ENCODE measurements at places on chromosomes 6 and 20. TPM values are rescaled to one million over a fixed set of nuclear protein-coding genes. Genes with fewer than 3 reads are reported as not detected.

CEP57L1 gene
- total RNA-seq: not detected

PACSIN1 gene
- 0.37 TPM for total RNA-seq

STMN3 gene
- total RNA-seq: 0.87 TPM

EEF1A2 gene
- total RNA-seq: not detected

MOG gene
- total RNA-seq: not detected

DNA sequence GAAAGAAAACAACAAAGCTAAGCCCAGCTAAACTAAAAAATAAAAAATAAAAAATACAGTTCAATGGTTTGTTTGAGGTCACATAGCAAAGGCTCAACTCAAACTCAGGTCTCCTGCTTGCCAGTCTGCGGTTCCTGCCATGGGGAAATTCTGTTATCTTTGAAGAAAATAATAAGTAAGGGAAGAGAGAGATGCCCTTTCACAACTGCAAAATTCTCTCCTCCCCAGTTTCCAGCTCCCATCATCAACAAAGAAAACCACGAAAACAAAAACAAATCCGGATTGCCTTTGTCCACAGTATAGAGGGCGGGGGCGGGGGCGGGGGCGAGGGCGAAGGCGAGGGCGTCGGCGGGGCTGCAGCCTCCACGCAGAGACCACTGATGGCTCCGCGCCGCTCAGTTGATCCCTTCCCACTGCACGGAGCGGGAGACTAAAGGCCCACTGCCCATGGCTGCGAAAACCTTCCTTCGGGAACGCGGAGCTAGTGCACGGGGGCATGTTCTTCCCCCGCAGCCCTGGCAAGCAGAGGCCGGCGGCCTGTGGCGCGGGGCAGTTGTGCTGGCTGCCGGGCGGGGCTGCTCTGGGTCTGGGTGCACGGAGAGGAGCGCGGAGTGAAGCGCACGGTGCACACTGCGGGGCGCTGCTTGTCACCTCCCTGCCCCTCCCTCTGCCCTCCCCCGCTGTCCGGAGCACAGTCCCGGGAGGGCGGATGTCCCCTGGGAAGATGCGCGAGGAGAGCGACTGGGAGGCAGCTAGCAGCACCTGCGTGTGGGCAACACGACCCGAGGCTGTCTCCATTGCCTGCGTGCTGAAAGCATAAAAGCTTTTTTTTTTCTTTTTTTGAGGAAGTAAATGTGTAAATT is 54.1 kb upstream of the TPD52L1 start:
- H3K4me1 ChIP-seq: no peaks in the 10 kb centered on the region
- H3K27me3 ChIP-seq: no peaks in the 10 kb centered on the region
- peak overlapping the region; percentile 50 for H3K4me3 ChIP-seq
- no peak overlapping the region for H3K27ac ChIP-seq
- no peaks in the 10 kb centered on the region for H3K36me3 ChIP-seq
- peak; percentile 40 for DNase-seq

All from stomach (tissue), 19 donors.